ENCODE measurements at places on chromosomes 5 and 9.

DNA sequence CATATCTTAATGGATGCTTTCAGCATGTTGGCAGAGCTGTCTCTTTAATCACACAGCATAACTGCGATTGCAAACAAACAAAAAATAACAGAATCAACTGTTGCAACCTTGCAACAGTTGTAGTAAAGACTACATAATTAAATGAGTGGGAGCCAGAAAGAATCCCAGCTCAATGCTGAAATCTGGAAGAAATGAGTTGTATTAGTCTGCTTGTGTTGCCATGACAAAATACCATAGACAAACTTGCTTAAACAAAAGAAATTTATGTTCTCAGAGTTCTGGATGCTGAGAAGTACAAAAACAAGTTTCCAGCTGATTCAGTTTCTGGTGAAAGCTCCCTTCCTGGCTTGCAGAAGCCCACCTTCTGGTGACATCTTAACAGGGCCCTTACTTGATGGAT, 260.9 kb upstream of the TUSC1 start:
- DNase-seq: no peak

- DNase-seq: no peak
Observed at GRCh38 chr5:139971202-139971725, 71.8 kb downstream of the NRG2 start.

GRCh38 chr5:149957855-149958254, 2.7 kb upstream of the SLC26A2 start:
- no peak for DNase-seq

GRCh38 chr5:10946050-10946449, 185.0 kb upstream of the DAP start:
- DNase-seq: no peak

- DNase-seq: no peak
Observed at GRCh38 chr9:127991757-127992274, 11.0 kb upstream of the EEIG1 start.

- DNase-seq: no peak
Observed at GRCh38 chr5:139855451-139855850, 59.8 kb downstream of the PSD2 start.
